Type B pancreatic cell (in vitro differentiated cells): ENCODE measurements at places on chromosomes 2 and 18. TPM values are rescaled to one million over a fixed set of nuclear protein-coding genes. Genes with fewer than 3 reads are reported as not detected.

The TMEM198 gene
- 7.8 and 9.7 TPM in 2 replicates for total RNA-seq

The PDE1A gene
- 1.3 and 3.6 TPM in 2 replicates for total RNA-seq

GRCh38 chr2:58357521-58357920 lies 116.4 kb upstream of the FANCL start:
- no peak for DNase-seq

GRCh38 chr2:156038021-156038420 lies 294.5 kb downstream of the NR4A2 start:
- no peak for DNase-seq

DNA sequence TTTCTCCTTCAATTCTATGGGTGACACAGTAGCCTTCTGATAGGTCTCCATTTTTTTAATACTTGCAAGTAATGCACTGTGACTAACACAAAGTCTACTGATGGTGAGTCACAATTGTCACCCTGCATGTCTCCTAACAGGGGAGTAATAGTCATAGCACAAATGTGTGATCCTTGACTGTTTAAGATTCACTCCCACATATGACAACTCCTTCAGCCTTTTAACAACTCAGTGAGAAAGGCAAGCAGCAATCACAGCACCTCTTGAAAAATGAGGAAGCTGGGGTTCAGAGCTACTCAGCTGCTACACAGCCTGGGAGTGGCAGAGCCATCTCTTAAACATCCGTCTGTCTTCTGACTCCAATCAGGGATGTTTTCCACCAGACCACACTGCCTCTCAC lies 63.8 kb downstream of the EHD3 start:
- no peak for DNase-seq

GRCh38 chr18:44848644-44849335 lies 168.1 kb downstream of the SETBP1 start:
- DNase-seq, result no peak

GRCh38 chr2:34892256-34892655 lies 1293.2 kb upstream of the FAM98A start:
- no peak for DNase-seq
